Stimulated activated CD8-positive, alpha-beta memory T cell treated with anti-CD3 and anti-CD28 coated beads, Interleukin-12 subunit alpha, Interleukin-12 subunit beta, amount 100 ng/mL, for 1 hour (primary cell): ENCODE measurements at places on chromosomes 2 and 18.

- no peak for DNase-seq
Observed at GRCh38 chr18:24538414-24539264, 78.2 kb downstream of the HRH4 start.

DNA sequence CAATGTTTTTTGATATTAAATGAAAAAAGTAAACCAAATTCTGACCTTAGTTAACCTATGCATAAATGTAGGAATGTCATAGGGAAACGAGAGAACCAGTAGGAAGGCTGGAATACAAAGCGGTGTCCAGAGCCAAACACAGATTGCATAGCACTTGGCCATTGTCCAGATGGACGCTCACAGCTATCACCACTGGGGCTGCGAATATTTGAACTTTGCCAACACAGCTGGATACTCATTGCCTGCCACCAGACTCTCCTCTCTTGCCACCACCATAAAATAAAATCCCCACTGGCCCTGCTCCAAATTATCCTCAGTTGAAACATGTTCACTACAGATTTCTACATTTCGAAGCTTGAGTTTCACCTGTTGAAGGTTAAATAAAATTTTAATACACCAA lies 159.3 kb upstream of the GULP1 start:
- no peak for DNase-seq

GRCh38 chr2:9638532-9638931 lies 7.7 kb upstream of the YWHAQ start:
- DNase-seq, result no peak

DNA sequence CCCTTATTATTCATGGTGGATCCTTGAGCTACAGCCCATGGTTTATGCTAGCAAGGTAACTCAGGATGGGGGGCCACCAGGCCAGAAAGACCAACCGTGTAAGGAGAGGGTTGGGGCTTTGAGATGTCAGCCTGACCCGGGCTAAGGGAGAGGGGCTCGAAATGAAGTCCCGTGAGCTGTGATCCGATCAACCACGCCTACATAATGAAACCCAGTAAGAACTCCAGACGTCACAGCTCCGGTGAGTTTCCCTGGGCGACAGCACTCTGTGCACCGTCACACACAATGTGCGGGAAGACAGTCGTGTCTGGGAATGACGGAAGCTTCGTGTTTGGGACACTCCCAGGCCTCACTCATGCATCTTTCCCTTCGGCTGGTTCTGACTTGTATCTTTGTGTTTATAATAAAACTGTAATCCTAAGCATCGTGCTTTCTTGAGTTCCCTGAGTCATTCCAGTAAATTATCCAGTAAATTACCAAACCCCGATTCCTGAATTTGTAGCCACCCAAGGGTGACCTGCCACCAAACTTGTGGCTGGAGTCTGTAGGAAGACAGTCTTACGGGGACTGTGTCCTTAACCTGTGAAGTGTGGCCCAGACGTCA lies 44.2 kb downstream of the CYP27C1 start:
- DNase-seq, result no peak

- no peak for DNase-seq
Observed at GRCh38 chr18:59685501-59685900, 11.7 kb downstream of the CCBE1 start.

GRCh38 chr2:65407240-65407639 lies 25.2 kb downstream of the SPRED2 start:
- no peak for DNase-seq

- DNase-seq, result no peak
Observed at GRCh38 chr2:71281950-71282349, 49.6 kb upstream of the ZNF638 start.

DNA sequence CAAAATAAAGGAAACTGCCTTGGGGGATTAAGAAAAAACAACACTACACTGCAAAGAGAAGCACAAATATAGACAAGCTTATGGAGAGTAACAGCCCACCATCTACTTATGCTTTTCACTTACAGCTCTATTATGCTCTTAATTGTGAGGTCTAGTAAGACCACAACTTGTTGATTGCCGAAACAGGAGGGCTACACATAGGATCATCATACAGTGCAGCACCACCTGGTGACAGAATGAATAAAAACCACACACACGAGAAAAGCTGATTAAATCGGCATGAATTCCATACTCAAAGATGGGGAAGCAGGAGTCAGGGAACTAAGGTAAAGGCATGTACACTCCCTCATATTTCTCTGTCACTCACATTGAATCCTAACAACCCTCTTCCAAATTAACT lies 259.2 kb downstream of the IKZF2 start:
- no peak for DNase-seq

- peak; percentile 22 for DNase-seq
Observed at GRCh38 chr2:136384531-136385303, 266.8 kb upstream of the CXCR4 start.

DNA sequence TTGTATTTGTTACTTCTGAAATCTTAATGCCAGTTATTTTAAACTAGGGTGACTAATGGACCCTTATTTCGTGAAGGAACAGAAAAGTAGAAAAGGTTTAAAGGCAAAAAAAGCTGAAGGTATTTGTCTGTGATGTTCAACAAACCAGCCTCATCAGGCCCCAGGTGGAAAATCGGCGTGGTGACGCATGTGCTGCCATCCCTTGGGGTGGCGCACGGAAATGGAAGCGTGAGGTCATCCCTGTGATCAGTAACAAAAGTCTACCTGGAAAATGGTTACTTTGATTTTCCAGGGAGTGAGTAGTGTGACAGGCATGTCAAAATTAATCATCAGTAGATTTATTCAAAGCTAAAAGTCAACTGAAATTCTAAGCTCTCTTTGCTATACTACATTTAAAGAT lies 313.2 kb downstream of the GBX2 start:
- no peak for DNase-seq

- DNase-seq, result no peak
Observed at GRCh38 chr2:207770602-207771404, 1.1 kb upstream of the FZD5 start.

DNA sequence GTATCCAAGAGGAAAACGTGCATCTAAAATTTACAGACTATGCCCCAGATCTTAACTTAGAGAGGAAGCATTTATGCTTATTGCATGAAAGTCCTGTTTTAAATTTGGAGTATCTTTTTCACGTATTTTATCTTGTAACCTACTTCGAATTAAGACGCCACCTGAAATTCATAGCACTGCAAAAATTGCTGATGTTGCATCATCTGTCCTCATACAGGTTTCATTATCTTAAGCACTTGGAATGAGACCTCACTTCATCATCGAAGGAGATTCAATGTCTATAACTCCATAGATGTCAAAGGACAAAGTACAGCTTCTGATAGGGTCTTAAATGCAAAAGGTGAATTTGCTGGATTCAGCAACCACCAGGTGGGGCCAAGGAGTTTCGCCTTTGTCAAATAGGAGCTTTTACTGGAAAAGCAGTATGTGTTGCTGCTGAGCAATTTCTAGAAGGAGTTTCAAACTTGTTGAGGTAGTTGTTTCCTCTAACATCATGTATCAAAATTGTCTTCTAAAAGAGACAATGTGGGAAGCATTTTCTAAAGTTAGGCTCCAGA lies 106.4 kb upstream of the CCDC85A start:
- no peak for DNase-seq

DNA sequence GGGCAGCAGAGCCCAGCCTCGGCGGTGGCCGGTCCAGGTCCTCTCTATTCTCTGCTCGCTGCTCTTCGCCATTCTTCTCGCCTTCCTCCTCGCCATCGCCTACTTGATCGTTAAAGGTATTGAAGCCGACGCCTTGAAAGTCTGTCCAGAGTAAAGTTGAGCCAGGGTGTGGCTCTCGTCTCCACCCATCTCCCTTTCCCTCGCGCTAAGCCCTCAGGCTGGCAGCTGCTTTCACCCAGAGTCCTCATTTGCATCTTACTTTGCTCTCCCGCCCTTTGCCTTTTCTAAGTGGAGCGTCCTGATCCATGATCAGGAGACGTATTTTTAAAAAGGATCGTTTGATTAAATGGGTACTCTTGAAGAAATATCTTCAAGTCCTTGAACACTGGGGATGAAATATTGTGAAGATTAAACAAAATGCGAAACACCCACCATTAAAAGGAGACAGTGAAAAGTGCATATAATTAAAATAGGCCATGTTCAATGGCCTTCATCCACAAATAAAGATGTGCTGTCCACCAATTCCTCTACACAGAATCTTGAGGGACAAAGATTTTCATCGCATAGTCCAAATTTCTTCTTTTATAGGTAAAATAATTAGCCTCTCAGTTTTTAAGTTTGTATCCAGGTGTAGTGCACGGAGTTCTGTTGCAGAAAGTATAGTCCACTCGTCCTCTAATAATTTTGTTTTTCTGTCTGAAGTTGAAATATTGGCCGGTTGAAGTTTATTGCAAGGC lies 657 bp downstream of the ARL6IP6 start:
- DNase-seq, result no peak

GRCh38 chr2:204280262-204280668 lies 265.0 kb upstream of the PARD3B start:
- no peak for DNase-seq

GRCh38 chr18:30992231-30992630 lies 50.3 kb downstream of the DSC3 start:
- no peak for DNase-seq

- no peak for DNase-seq
Observed at GRCh38 chr2:57842531-57842930, 204.1 kb upstream of the VRK2 start.

DNA sequence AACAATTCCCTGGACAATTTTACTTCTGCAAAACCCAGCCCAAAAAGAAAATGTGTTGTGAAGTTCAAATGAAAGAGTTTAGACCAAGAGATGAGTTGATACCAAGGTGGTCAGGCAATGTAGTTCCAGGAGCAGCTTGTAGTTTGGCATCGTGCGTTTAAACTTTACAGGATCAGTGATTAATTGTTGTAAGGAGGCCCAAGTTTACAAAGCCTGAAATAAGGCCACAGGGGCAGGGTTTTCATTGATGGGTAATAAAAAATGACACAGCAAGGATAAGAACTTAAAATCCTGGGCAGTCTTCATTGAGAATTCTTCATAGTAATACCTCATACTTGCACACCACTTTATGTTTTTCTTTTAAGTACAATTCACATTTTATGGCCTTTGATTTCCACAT lies 463.9 kb upstream of the HNRNPA3 start:
- no peak for DNase-seq

GRCh38 chr2:28437149-28437835 lies 44.6 kb downstream of the FOSL2 start:
- no peak for DNase-seq

- no peak for DNase-seq
Observed at GRCh38 chr2:127128445-127128904, 21.5 kb upstream of the BIN1 start.

DNA sequence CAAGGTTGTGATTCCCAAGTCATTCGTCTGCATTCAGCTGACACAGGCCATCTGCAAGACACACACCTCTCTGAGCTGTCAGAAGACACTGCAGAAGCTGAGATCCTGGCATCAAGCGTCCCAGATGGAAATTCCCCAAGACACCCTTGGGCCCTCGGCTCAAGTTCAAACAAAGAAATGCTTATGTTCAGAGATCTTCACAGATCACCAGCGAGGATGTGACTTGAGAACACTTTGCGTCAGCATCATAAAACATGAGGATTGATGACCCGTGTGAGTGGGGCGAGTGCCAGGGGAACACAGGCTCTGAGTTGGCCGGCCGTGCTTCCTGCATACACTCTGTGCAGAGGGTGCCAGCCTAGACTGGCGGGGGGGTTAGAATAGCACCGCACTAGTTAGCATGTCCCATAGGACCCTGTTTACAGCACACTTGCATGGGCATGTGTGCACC lies 36.8 kb downstream of the KCNIP3 start:
- DNase-seq, result no peak

GRCh38 chr18:66193938-66194337 lies 410.0 kb downstream of the CDH19 start:
- DNase-seq, result no peak

GRCh38 chr2:232280341-232280740 lies 98.2 kb upstream of the ALPP start:
- DNase-seq, result no peak

DNA sequence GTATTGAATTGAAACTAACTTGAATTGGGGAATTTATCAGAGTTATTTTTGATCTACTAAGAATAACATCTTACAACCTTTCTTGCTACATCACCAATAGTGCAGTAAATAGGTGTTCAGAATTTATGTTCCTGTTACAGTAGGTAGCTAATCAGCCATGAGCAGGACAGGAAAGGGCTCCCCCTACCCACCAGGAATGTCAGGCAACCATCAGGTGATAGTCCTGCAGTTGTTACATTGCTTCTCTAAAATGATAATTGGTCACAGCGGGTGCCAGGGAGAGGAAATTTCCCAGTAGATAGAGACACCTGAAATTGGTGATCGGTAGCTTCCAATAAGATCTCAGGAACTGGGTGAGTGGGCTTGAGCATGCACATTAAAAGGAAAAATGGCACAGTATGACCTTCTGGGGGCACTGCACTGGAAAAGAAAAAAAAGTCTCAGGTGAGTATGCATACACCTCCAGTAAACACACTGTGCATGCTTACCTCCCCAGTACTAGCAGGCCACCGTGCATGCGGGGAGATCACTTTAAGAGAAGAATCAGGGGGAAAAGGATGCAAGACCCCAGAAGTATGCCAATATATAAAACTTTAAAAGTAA lies 1092.0 kb upstream of the LRRTM1 start:
- no peak for DNase-seq

DNA sequence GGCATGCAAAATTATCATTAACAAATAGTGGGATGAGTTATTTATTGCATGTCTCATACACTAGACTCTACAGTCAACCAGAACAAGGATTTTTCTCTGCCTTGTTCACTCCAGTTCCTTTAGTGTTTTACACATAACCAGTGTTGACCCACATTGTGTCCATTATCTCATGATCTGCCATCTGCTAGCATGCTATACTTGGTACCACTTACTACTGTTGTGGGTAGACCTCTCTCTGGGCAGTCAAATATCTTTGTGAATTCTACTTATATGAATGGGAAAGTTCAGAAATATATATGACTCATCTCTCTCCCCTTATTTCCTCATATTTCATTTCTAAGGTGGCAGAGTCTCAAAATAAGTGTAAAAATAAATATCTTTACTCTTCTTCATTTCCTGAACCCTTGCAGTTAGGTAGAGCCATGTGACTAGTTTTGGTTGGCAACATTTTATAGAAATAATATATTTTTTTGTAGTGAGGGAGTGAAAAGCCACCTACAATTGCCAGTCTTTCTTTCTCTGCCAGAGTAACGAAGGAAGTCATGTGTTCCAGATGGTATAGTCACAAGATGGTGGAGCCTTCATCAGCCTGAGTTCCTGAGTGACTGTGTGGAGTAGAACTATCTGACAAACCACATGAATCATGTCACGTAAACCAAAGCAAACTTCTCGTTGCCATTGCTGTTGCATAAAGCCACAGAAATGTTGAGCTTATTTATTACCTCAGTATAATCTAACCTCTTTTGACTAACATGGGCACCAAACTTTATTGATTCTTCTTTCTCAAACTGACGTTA lies 704.0 kb downstream of the RNF144A start:
- no peak for DNase-seq

- DNase-seq, result no peak
Observed at GRCh38 chr2:59888706-59889105, 664.7 kb downstream of the BCL11A start.

DNA sequence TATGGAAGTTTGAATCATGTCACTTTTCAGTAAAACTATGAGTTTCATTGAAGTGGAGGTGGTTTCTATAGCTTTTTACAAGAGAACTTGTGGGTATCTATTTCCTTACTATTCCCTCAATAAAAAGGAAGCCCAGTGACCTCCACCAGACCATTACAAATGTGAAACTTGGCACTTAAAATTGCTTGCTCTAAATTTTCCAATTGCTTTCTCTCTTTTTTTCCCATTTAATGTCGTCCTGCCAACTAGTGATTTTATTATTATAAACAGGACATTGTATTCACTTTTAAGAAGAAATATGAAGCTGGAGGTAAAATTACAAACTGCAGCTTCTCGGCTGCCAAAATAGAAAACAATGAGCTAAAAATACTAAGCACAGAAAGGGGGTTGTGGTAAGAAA lies 208.2 kb upstream of the ALPP start:
- no peak for DNase-seq
